Stimulated activated CD8-positive, alpha-beta memory T cell treated with anti-CD3 and anti-CD28 coated beads, Interleukin-15, amount 100 ng/mL, for 24 hours (primary cell): ENCODE measurements at places on chromosomes 6 and 20.

DNA sequence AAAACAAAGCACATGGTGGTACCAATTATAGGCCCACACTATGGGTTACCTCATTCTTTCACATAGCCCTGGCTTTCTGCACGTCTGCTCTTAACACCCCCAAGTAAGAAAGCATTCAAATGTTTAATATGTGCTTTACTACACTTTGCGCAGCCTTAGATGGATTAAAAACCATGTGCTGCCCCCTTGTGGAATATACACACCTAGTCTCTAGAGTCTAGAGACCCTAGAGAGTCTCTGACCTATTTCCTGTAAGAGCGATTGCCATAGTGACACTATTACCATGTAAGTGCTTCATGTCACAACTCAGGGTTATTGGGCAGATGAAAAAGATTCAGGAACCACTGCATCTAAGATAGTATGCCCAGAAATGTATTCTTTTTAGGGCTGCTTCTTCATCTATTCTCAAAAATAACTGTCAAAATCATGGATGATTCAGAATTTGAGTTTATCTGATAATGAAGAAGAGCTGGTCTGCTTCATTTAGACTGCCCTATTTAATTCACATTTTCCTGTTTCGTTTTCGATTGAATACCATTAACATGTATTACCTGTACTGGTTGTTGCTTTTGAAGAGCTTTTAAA lies 186.3 kb downstream of the ADGB start:
- DNase-seq: no peak

DNA sequence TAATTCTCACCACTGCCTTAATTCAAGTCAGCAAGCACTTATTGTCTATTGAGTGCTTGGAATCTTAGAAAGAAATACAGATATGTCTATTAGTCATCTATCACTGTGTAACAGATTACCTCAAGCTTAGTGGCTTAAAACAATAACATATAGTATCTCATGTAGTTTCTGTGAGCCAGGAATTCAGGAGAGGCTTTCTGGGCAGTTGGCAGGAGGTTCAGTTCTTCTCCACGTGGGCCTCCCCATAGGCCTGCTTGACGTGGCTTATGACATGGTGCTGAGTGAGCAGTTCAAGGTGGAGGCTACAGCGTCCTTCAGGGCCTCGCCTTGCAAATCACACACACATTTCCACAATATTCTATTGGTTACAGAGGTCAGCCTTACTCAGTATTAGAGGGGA lies 69.7 kb downstream of the DTD1 start:
- no peak for DNase-seq

DNA sequence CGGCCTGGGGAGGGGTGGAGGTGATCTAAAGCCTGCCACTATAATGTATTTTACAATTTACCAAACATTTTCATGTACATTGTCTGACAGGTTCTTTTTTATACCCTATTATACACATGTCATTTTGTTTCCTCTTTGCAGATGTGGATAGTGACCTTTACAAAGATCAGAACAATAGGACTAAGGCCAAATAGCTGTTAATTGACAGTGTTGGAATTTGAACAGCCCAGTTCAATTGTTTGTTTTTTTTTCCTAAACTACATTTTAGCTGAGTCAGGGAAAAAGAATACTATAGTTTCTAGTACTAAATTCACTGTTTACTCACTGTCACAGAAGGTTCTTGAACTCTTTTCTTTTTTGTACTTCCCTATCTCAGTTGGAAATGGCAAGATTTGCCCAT lies 40.2 kb downstream of the PGM3 start:
- no peak for DNase-seq

DNA sequence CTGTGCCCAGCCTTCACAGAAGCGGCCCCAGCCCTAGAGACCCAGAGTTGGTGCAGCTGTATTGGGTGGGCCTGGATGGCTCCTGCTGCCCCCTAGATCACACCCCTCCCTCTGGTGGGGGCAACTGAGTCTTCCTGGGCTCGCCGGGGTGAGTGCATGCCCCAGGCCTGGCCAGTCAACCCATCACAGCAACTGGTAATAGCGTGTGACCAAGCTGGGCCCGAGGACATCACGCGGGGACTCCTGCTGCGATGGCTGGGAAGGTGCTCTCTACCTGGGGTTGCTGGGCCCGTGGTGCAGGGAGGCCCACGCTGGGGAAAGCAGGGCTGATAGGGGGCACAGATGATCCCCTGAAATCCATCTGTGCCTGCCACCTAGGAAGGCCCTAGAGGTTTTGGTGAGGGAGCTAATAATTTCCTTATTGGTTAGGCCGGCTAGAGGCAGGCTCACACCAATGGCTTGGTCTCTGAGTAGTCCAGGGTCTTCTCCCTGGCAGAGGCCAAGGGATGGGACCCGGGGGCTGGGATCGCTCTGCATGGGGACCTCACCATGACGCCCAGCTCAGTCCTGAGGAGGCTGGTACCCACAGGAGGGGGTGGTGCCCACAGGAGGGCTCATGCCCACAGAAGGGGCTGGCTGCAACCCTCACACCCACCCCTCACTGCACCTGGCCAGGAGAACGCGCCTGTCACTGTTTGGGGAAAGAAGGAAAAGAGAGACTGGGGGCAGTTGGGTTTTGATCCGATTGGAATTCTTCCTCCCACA lies 103.9 kb downstream of the ASXL1 start:
- no peak for DNase-seq

DNA sequence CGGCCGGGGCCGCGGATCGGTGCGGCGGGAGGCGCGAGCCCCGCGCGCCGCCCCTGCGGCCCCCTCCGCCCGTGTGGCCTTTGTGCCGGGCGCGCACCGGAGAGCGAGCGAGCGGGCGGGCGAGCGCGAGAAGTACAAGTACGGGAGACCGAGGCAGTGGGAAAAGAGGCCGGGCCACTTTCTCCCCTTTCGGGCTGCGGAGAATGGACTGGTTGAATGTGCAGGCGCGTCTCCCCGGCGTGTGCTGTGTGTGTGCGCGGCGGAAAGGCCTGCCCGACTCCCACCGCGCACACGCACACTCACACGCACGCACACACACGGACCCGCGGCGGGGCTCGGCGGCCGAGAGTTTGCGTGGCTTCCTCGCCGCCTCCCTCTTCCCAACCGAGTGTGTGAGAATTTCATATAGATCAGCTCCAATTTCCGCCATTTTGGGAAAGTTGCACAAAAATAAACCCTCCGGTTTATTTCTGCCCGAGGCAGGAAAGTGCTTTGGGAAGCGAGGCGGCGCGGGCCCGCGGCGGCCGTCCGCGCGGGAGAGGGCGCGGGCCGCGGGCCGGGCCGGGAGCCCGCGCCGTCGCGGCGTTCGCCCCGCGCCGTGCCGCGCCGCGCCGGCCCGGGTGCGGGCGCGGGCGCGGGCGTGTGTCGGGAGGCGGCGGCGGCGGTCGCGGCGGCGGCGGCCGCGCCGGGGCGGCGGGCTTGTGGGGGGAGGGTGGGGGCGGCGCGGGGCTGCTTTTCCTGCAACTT lies 1.1 kb downstream of the L3MBTL3 start:
- DNase-seq: peak; percentile 11
